Activated CD8-positive, alpha-beta T cell treated with anti-CD3 and anti-CD28 coated beads, Interleukin-2, amount 10 ng/mL, durations not matched to agents 7 days and 5 days (primary cell): ENCODE measurements at places on chromosomes 3 and 15. TPM values are rescaled to one million over a fixed set of nuclear protein-coding genes. Genes with fewer than 3 reads are reported as not detected.

GRCh38 chr3:149004622-149005021 lies 13.3 kb downstream of the GYG1 start:
- peaks cover 56% of the 10 kb centered on the region for H3K36me3 ChIP-seq
- H3K4me1 ChIP-seq = peaks cover 40% of the 10 kb centered on the region
- no peaks in the 10 kb centered on the region for H3K27me3 ChIP-seq
- no peak overlapping the region for H3K27ac ChIP-seq

CKMT1B gene
- not detected for total RNA-seq

TRH gene
- not detected for total RNA-seq

DNA sequence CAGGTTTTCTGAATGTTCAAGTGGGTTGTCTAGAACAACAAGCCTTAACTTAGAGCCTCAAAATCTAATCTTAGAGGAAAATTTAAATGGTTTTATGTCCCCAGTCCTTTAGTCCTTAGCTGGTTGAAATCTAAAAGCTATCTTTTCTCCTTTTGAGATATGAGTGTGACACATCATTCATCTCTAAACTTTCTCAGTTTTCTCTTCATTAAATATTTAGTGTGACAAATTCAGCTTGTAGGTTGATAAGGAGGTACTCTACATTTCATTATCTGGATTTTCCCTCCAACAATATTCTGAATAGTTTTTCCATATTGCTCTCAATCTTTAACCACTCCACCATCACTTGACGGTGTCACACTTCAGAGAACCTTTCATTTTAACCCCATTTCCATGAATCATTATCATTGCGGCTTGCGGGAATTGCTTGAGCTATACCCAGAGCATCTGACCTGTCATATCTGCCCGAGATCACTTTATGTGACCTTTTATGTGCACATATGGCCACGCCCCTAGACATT lies 16.1 kb upstream of the ATP8B4 start:
- DNase-seq = peak; percentile 55
- H3K27ac ChIP-seq = peak overlapping the region; percentile 83
- no peaks in the 10 kb centered on the region for H3K27me3 ChIP-seq

DNA sequence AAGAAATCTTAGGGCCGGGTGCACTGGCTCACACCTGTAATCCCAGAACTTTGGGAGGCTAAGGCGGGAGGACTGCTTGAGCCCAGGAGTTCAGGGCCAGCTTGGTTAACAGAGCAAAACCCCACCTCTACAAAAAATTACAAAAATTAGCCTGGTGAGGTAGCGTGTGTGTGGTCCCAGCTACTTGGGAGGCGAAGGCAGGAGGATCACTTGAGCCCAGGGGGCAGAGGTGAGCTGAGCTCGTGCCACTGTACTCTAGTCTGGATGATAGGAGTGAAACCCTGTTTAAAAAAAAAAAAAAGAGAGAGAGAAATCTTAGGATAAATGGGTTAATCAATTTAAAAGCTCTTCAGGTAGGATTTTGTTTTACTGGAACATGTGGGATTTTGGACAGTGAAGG lies 31.2 kb upstream of the DUT start:
- no peak overlapping the region for H3K27ac ChIP-seq
- H3K36me3 ChIP-seq = no peaks in the 10 kb centered on the region
- no peaks in the 10 kb centered on the region for H3K4me1 ChIP-seq
- H3K4me3 ChIP-seq = no peak overlapping the region
